ENCODE measurements at places on chromosomes 2 and 18.

GRCh38 chr18:22309191-22309590 lies 108.5 kb downstream of the CTAGE1 start:
- ATAC-seq, result no peak

DNA sequence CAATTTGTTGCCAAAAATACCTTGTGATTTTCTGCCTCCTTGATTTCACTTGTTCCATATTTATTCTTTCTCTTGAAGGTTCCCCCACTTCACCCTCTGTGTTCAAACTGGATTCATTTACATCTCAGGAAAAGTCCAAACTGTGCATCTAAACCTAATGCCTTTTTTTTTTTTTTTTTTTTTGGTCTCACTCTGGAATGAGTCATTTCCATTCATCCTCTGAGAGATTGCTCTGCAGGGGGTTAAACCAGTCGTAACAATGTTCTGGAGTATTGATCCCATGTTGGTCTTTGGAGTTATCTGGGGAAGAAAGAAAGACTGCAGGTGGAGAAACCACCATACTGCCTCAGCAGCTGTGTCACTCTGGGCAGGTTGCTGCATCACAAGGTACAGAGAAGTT lies 119.7 kb downstream of the TACR1 start:
- ATAC-seq, result no peak

DNA sequence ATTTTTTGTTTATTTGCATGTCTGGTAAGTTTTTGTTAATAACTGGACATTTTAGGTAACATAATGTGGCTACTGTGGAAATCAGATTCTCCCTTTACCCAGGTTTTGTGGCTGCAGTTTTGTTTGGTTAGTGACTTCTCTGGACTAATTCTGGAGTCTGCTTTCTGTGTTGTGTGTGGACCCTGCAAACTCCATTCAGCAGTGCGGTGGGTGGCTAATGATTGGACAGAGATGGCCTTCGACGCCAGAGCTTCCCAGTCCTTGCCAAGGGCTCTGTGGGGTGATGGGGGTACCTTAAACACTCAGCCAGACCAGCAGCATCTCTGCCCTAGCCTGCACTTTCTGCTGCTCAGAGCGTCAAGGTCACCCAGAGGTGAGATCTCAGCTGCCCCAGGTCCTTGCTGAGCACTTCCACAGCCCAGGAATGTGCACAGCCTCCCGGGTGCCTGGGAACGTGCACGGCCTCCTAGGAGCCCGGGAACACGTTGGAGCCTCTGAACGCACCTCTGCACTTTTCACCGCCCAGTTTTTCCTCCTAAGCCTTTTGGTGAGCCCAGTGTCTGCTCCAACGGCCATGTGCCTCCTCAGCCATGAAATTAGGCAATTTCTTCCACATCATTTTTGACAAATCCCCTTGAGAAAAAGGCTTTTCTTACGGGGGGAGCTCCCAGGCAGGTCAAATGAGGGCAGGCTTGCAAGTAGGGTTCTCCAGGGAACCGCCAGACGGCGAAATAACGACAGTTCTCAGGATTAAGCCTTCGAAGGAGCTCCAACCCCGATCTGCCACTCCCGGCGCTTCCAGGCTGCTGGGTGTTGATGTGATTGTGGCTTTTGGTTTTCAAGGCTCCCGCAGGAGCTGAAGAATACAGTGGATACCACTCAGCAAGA lies 35.2 kb upstream of the KLF11 start:
- ATAC-seq, result no peak

- no peak for ATAC-seq
These were observed 113.3 kb downstream of the SCG2 start for GRCh38 chr2:223488814-223489213.

DNA sequence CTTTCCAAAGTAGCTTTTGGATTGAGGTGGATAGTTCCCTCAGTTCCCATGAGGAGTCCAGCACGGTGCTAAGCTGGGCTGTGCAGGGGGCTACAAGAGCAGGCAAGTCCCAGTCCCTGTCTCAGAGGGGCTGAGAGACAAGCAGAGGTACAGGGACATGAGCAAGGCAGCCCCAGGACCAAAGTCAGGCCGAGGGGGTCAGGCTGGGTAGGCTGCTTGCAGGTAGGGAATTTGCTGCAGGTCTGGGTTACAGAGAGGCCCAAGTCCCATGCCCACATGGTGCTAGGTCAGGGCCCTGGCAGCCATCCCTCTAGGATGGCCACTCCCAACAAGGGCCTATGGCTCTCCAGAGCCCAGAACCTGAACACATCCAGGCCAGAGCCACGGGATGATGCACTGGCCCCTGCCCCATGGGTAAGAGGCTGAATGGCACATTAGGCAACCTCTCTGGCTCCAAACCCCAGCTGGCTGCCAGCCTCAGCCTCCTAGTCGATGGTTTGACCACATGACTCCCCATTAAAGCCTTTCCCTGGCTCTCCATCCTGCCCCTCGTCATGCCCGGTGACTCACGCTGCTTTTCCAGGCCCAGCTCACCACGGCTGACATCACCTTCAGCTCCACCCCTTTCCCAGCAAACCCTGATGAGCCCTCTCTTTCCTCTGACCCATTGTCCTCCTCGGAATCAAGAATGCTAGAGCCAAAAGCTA lies 83.7 kb downstream of the SDC1 start:
- ATAC-seq, result no peak

GRCh38 chr2:73067043-73067442 lies 4.5 kb downstream of the SFXN5 start:
- ATAC-seq, result no peak

GRCh38 chr2:63853527-63854310 lies 12.0 kb downstream of the UGP2 start:
- no peak for ATAC-seq

GRCh38 chr2:128300151-128301020 lies 18.3 kb downstream of the HS6ST1 start:
- ATAC-seq, result no peak

GRCh38 chr2:228615496-228615895 lies 434.0 kb upstream of the SPHKAP start:
- ATAC-seq, result no peak

GRCh38 chr18:13147130-13147529 lies 71.4 kb upstream of the LDLRAD4 start:
- no peak for ATAC-seq

DNA sequence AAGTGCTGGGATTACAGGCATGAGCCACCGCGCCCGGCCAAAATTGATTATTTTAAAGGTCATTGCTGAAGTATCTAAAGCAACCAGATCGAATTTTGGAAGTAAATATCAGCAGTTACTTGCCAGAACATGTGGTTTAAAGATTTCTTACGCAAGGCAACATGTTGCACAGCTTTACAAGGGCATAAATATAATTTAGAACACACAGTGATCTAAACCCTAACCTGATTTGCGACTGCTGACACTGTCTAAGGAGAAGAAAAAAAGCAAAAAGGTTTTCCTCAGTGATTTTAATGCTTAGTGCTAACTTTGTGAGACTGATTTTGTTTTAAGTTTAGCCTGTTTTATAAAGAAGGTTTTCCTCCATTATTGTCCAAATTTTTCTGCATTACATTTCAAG lies 569.9 kb upstream of the LINC00305 start:
- ATAC-seq, result no peak

DNA sequence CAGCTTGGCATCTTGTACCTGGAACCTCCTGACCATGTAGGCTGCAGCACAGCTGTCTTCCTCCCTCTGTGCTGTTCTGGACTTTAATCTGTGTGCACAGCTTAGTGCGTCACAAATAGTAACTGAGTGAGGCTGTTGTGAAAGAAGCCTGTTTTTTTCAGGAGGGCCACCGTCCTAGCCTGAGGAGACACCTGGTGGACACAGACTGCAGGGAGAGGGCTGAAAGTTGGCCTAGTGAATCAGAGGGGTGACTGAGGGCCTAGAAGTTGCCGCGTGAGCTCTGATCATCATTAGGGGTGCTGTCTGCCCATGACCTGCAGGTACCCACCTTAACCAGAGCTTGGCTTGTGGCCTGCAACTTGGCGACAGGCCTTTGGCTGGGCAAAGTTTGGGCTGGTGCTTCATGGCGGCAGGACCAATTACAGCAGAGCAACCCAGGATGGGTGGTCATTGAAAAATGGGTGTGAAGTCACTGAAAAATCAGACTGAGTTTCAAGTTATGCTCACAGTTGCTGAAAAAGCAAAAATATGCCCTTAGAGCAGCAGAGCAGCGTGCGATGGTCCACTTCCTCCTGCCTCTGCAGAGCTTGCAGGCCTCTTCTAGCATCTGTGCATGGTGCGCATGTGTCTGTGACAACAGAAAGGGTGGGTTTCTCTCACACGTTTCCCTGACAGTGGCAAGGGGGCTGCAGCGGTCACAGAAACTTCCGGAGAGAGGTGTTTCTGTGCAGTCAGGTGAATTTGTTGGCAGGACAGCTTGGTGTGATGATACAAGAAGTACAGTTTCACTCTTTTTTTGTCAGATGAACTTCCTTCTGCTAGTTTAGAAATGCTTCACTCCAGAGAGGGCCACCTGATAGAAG lies 9.6 kb downstream of the GDF7 start:
- ATAC-seq, result peak; percentile 91

GRCh38 chr2:196286821-196287220 lies 115.4 kb upstream of the STK17B start:
- no peak for ATAC-seq

DNA sequence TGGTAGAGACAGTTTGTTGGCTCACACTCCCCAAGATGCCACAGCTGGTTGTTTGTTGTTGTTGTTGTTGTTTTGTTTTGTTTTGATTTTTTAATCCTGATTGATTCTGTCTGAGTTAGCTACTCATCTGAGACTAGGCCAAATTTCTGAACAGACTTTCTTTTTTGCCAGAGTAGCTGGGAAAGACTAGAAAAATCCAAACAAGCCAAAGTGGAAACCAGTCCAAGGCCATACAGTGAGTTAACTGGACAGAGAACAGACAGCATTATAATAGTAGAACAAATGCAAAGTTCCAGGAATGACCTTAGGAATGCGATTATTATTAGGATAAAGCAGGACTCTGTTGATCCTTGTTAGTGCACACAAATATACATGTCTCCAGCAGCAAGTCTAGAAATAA lies 43.8 kb upstream of the CYP26B1 start:
- ATAC-seq, result no peak

DNA sequence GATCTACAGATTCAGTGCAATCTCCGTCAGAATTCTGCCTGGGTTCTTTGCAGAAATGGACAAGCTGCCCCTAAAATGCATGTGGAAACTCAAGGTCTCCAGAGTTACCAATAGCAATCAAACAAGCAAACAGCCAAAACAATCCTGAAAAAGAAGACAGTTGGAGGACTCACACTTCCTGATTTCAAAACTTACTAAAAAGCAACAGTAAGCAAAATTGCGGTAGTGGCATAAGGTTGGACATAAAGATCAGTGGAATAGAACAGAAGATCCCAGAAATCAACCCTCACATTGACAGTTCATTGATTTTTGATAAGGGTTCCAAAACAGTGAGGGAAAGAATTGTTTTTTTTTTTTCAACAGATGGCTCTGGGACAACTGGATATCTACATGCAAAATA lies 59.7 kb downstream of the NPPC start:
- ATAC-seq, result no peak

GRCh38 chr2:46333912-46334311 lies 36.7 kb downstream of the EPAS1 start:
- ATAC-seq, result no peak

GRCh38 chr2:185807351-185807750 lies 68.7 kb downstream of the FSIP2 start:
- no peak for ATAC-seq

DNA sequence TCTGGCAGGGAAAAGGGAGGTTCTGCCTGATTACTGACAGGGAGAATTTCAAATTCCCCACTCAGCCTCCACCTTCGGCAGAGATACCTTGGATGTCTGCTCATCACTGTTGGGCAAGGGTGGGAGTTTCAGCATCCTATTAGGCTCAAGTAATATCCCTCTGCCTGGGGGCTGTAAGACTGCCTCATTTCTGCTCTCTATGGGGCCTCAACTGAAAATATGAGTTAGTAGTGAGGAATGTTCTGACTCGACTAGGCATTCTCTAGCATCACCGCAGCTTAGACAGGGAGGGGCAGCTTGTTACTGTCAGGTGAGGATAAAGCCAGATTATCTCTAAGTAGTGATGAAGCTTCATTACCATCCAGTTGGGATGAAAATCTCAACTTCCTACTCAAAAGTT lies 87.7 kb upstream of the LRP1B start:
- ATAC-seq, result no peak

DNA sequence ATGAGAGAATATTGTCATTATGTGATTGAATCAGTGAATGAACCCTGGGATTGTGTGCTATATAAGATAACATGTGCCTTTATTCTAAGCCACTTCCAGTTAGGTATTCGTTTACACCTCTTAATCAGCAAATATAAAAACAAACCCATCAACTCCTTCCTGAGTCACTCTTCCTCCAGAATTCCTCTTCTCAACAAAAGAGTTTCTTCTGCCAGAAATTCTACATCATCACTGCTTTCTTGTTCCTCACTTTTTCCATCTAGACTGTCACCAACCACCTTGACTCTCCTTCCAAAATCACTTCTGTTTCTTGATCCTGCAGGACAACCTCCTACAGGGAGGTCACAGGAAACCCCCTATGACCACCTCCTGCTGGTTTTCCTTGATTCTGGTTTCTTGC lies 261.4 kb downstream of the CYP26B1 start:
- ATAC-seq, result no peak

- ATAC-seq, result peak; percentile 31
These were observed 406.6 kb downstream of the CMPK2 start for GRCh38 chr2:6459138-6459537.

DNA sequence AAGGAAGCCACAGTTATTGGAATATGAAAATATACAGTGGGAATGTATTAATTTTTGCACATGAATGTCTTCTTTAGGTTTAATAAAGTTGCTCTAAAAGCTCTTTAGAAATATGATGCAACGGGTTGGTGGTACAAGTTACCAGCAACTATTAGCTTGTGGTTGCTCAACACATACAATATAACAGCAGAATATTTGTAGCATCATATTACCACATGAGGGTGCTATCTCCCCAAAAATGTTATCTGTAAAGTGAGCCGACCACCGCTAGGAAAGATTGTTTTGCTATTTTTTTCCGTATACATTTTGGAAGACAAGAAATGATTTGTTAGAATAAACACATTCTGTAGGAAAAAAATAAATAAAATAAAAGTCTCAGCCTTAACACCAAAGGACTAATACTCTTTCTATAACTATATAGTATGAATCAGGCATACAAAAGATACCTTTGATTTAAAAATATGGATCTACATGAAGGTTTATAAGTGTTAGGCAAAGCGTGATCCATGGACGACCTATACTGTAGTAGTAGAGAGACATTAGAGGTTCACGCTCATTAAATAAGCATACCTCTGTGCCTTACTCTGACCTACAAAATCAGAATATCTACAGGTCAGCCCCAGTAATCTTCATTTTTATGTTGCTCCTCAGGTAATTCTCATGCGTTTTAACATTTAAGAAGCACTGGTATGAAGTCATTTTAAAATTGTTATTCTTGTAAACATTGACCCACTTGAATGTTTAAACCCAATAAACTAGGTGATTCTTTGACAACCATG lies 1110.6 kb upstream of the ACVR2A start:
- no peak for ATAC-seq

All from stimulated activated memory B cell treated with anti-CD40 and anti-IgM and Interleukin-4, amounts not matched to agents 10 μg/mL and 1 μg/mL and 100 μg/mL, for 72 hours (primary cell).